Neural crest cell (in vitro differentiated cells): ENCODE measurements at places on chromosomes 3 and 15.

- no peak overlapping the region for H3K4me3 ChIP-seq
- no peaks in the 10 kb centered on the region for H3K36me3 ChIP-seq
- H3K4me1 ChIP-seq = no peaks in the 10 kb centered on the region
- H3K27ac ChIP-seq = no peak overlapping the region
- DNase-seq = no peak
These were observed 178.4 kb downstream of the ARRDC4 start for GRCh38 chr15:98138910-98139309.

DNA sequence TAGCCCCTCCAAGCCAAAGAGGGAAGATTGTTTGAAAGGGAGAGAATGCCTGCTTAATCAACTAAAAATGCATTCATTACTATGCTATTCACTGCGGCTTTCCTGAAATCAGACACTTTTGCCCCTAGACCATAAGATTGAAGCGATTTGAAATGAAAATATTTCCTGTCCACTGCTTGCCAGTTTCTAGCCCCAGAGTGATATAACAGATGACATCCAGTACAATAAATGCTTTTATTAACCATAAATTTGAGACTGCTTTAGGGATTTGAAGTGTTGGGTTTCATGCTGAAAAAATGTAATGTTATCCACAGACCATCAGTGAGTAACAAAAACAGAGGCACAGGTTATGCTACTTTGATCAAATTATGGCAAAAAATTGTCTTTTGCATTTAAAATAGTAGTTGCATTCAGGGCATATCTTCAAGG is 14.1 kb downstream of the IL17RD start:
- peak overlapping the region; percentile 50 for H3K4me3 ChIP-seq
- no peaks in the 10 kb centered on the region for H3K27me3 ChIP-seq
- peak overlapping the region; percentile 9 for H3K27ac ChIP-seq
- DNase-seq = no peak
- peaks cover 2% of the 10 kb centered on the region for H3K36me3 ChIP-seq

DNA sequence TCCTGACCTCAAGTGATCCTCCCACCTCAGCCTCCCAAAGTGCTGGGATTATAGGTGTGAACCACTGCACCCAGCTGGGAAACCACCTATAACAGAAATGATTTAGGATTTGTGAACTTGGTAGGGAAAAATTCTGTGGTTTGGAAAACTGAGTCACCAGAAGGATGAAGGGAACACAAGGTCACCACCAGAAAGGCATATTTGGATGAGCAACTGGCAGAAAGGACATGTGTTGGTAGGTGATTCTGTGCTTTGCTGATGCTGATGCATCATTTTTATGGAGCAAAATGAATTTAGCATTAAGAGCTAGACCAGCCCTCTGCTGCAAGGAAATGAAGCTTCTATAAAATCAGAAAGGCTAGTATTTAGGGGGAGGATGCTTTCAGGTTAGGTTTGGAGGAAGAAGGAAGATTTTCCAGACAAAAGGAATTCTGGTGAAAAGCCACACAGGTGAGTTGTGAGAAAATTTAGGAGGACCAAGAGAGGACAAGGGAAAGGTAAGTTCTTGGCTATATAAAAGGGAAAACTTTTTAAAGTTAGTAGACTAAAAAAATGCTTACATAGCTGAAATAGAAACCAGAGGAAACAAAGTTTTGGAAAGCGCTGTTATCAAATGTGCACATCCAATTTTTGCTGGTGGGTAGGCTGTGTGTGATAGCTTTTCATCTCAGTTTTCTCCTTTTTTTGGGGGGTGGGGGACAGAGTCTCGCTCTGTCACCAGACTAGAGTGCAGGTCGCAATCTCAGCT is 3.6 kb downstream of the PXK start:
- H3K27me3 ChIP-seq = peaks cover 51% of the 10 kb centered on the region
- no peaks in the 10 kb centered on the region for H3K36me3 ChIP-seq
- peaks cover 23% of the 10 kb centered on the region for H3K4me1 ChIP-seq

DNA sequence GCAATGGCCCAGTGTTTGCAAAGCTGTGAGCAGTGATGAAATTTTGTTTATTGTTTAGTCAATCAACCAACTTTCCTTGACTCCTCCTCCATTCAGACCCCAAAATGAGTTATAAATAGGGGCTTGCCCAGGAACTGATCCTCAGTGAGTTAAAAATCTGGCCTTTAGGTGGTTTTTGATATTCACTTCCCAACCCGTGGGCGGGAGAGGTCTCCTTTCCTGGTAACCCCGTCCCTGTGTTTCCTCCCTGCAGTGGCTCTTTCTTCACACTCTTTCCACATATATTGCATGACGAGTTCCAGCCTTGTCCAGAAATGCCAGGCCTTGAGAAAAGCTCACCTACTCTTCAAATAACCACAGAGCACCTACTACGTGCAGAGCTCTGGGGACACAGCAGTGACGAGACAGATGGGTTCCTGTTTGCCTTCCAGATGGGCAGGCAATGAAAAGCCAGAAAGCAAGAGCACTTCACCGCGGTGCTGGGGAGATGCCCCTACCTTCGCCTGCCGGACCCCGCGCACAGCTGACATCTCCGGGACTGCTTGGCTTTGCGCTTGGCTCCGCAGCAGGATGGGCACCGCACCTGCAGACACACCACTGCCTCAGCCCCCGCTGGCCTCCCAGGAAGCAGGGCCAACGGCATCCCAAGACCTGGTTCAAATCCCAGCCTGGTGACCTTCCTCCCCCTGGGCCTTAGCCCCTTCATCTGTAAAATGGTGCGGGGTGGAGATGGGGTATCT is 17.2 kb downstream of the SSUH2 start:
- no peaks in the 10 kb centered on the region for H3K27me3 ChIP-seq
- peaks cover 2% of the 10 kb centered on the region for H3K36me3 ChIP-seq
- peaks cover 37% of the 10 kb centered on the region for H3K4me1 ChIP-seq
- peak overlapping the region; percentile 83 for H3K27ac ChIP-seq
- DNase-seq = no peak
- H3K4me3 ChIP-seq = no peak overlapping the region

DNA sequence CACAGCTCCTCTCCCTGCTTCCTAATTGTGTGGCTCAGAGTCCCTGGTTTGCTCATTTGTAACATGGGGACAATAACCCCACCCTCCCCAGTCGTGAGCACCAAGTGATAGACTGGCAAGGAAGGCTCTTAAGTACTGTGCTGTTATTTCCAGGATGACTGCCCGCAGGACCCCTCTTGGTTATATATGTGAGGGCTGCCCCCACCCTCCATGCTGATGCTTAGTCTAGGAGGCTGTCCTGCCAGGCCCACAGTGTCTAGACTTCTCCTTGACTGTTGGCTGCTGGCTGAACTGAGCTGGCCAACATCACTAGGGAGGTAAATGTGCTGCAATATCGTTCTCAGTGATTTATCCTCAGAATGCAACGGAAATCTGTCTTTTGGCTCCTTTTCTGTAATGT is 45.1 kb downstream of the RAB11A start:
- no peak overlapping the region for H3K4me3 ChIP-seq
- no peaks in the 10 kb centered on the region for H3K27me3 ChIP-seq
- no peak overlapping the region for H3K27ac ChIP-seq
- no peaks in the 10 kb centered on the region for H3K36me3 ChIP-seq
- peaks cover 6% of the 10 kb centered on the region for H3K4me1 ChIP-seq

GRCh38 chr3:10950476-10951294 is 41.9 kb upstream of the SLC6A1 start:
- DNase-seq = peak; percentile 36
- peaks cover 4% of the 10 kb centered on the region for H3K27me3 ChIP-seq
- H3K36me3 ChIP-seq = no peaks in the 10 kb centered on the region
- peaks cover 29% of the 10 kb centered on the region for H3K4me1 ChIP-seq
- no peak overlapping the region for H3K27ac ChIP-seq

- H3K27ac ChIP-seq = no peak overlapping the region
- peaks cover 15% of the 10 kb centered on the region for H3K36me3 ChIP-seq
- no peaks in the 10 kb centered on the region for H3K27me3 ChIP-seq
- DNase-seq = no peak
- no peaks in the 10 kb centered on the region for H3K4me1 ChIP-seq
These were observed 413.1 kb upstream of the ARRDC4 start for GRCh38 chr15:97547381-97547780.

- peak overlapping the region; percentile 96 for H3K4me3 ChIP-seq
- peak overlapping the region; percentile 17 for H3K27ac ChIP-seq
- H3K4me1 ChIP-seq = peaks cover 54% of the 10 kb centered on the region
These were observed 2.0 kb downstream of the SMC4 start for GRCh38 chr3:160401291-160402095.

DNA sequence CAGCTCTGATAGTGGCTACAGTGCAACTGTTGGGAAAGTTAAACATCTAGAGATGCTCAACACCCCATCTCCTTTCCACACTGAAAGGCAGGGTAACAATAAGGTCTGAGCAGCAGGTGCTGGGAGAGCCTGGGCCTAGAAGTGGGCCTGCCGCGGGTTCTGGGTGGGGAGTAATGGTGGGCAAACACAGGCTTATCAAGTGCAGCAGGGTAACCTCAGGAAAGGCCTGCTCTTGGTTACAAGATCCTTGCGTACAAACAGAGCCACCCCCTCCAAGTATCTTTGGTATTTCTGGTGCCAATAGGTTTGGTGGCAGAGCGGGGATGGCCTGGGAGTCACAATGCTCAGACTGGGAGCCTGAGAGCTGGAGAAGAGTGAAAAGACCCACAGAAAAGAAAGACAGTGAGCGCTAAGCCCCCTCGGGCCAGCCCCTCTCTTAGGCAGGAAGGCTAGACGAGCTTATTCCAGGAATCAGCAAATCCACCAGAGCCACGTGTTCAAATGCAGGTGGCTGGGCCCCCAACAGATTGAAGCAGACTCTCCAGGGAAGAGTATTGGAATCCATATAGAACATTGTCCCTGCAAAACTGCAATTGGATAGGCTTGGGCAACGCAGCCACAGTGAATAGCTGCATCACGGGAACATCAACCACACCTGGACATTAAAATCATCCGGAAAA is 2.7 kb downstream of the IQSEC1 start:
- DNase-seq = no peak
- H3K36me3 ChIP-seq = no peaks in the 10 kb centered on the region
- H3K27ac ChIP-seq = no peak overlapping the region
- peaks cover 27% of the 10 kb centered on the region for H3K27me3 ChIP-seq
- peaks cover 20% of the 10 kb centered on the region for H3K4me1 ChIP-seq
- peak overlapping the region; percentile 23 for H3K4me3 ChIP-seq

GRCh38 chr3:194306109-194306686 is 44.9 kb downstream of the CPN2 start:
- no peak overlapping the region for H3K4me3 ChIP-seq
- H3K27ac ChIP-seq = no peak overlapping the region
- peaks cover 35% of the 10 kb centered on the region for H3K4me1 ChIP-seq
- DNase-seq = no peak

DNA sequence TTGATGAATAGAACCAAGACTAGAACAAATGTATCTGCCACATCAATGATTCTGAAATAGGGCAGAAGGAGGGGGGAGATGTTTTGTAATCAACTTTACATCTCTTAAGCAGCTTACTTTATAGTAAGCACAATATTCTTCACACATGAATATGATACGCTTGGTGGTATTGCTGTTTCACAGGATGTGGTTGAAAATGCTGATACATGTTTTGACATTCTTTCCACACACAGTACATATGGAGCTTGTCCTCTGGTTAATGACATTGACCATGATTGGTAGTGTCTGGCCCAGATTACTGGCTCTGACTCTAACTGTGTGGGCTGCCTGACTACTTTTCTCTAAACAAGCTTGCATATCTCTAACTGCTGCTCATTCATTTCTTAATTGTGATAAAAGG is 168.9 kb downstream of the KLHL25 start:
- peaks cover 41% of the 10 kb centered on the region for H3K4me1 ChIP-seq
- no peak overlapping the region for H3K4me3 ChIP-seq
- H3K27ac ChIP-seq = no peak overlapping the region

DNA sequence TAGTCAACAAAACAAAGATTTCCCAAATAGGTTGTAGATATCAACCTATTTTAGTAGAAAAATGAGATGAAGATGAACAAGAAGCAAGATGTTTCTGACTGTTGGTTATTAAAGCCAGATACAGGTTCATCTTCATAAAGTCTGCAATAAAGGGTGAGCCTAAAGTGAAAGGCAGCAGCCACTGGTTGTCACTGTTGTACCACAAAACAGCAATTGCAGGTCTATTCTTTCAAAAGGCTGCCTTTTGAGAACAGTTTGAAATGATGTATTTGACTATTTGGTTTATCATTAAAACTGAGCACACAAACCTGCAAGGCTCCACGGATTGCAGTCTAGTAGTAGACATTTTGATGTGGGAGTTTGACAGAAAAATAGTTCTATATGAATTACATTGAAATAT is 543.4 kb downstream of the GBE1 start:
- H3K4me3 ChIP-seq = no peak overlapping the region
- no peak for DNase-seq
- H3K27me3 ChIP-seq = peaks cover 3% of the 10 kb centered on the region
- H3K36me3 ChIP-seq = no peaks in the 10 kb centered on the region
- peaks cover 3% of the 10 kb centered on the region for H3K4me1 ChIP-seq
- H3K27ac ChIP-seq = no peak overlapping the region

DNA sequence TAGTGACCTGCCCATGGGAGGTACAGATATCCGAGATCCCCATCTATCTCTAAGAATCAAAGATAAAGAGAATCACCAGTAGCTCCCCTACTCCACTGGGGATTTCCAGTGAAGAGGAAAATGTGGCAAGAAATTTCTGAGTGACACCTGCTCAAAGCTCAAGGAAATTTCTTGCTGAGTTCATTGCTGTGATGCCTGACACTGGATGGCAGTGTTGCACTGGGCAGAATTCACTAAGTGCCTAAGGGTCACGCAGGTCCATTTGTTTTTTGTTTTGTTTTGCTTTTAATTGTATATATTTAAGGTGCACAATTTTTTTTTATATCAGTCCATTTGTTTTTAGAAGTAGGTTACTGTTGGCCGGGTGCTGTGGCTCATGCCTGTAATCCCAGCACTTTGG is 109.5 kb upstream of the KCNAB1 start:
- no peaks in the 10 kb centered on the region for H3K36me3 ChIP-seq
- H3K4me1 ChIP-seq = peaks cover 4% of the 10 kb centered on the region
- no peak overlapping the region for H3K4me3 ChIP-seq
- no peaks in the 10 kb centered on the region for H3K27me3 ChIP-seq

DNA sequence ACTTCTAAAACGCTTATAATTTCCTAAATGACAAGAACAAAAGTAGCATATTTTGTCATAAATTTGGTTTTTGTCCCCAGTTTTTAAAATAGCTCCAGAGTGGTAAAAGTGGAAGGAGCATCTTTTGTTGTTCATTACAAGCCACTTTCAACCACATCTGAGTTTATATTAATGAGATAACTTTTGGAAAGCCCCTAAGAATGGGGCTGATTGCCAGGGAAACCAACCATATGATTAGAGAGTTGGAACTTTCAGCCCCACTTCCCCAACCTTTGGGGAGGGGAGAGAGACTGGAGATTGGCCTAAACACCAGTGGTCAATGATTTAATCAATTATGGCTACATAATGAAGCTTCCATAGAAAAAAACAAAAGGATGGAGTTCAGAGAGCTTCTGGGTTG is 57.4 kb downstream of the CPA3 start:
- no peak for DNase-seq
- no peaks in the 10 kb centered on the region for H3K27me3 ChIP-seq
- H3K27ac ChIP-seq = no peak overlapping the region

DNA sequence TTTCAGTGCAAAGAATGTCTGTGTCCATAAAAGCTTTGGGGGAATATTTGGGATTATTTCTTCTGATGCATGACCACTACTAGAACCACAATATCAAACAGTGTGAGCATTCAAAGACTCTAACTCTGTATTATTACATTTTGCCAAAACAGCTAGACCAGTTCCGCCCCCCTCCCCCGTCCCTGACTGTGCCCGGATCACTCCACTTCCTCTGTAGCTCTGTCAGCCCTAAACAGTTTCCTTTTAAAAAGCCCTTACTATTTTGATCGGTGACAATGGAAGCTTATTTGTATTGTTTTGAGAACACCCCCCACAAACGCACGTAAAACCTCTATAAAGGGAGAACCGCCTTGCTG is 36.6 kb upstream of the EPHB3 start:
- H3K27me3 ChIP-seq = peaks cover 78% of the 10 kb centered on the region
- H3K4me3 ChIP-seq = peak overlapping the region; percentile 79
- no peak overlapping the region for H3K27ac ChIP-seq
- H3K36me3 ChIP-seq = no peaks in the 10 kb centered on the region
- no peak for DNase-seq
